ENCODE measurements at places on chromosomes 1 and 21.

DNA sequence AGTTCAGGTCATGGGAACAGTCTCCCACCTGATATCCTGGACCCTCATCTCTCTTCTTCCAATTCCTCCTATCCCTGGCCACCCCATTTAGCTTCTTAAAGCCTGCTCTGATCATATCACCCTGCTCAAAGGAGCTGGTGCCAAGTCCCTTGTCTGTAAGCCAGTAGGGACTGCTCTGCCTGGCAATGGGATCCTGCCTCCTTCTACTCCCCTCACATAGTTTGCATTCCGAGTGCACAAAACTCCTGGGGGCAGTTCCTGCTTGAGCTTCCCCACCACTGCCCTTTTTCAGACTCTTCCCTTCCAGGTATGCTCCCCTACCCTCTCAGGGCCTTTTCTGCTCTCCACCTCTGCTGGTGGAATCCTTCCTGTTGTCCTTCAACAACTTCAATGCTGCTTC, 48.1 kb downstream of the NGF start:
- peak; percentile 50 for DNase-seq

DNA sequence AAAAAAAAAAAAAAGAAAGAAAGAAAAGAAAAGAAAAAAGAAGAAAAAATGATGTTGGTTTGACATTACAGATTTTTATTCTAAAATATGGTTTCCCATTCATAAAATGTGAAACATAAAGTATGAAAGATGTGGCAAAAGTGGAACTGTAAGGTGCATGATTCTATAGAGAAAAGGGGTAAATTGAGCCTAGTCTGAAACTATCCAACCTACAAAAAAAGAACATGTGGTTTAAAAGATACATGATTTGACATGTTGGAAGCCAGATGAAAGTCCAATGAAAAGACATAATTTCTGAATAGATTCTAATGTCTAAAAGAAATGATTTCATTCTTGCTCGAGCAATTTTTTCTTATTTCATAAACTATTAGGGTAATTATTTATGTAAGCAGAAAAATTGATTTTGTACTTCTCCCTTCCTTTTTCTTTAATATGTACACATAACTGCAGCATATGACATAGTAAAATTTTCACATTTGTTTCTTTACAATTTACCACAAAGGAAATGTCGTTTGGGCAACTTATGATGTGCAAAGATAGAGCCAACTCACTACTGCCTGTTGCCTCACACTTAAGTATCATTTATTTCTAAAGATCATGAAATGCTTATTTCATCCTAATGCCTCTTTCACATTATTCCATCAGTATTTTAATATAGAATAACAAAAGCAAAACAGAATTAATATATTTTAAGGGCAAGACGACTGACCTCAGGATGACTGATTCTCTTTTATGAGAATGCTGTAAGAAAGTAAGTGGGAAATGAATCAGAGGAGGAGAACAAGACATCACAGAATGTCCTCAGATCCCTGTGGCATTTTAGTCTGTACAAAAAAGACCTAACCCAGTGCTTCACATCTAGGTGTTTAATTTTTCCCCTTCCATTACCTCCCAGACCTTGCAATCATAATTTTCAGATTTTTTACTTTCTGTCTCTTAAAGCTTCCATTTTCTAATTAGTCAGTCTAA, 165.8 kb upstream of the HMCN1 start:
- no peak for DNase-seq

DNA sequence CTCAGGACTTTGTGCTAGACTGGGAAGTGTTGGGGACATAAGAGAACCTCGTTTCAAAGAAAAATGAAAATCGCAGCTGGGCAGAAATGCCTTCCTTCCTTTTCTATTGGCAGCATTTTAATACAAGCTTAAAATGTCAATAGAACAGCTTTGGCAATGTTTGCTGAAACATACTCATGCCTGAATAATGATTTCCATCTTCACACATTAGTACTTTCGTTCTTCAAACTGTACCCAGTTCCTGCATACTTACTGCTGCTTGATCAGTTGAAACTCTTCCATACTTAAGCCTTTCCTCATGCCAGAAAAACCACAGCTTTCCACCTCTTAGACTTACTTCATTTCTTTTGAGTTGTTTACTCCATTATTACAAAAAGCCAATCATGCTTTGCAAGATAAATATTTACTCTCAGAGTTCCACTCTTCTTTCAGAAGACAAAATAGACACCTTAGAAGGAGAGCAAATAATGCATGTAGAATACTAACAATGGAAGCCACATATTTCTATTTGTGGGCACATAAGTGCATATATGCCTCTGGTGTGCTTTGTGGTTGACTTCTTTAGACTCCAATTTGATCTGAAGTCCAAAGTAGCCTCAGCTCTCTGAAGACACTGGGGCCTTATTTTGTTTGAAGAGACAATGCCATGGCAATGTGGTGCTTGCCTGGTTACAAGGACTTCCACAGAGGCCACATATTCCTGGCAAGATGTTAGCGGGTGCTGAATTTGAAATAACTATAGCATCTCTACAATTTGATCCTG, 22.7 kb upstream of the CD55 start:
- DNase-seq, result no peak

DNA sequence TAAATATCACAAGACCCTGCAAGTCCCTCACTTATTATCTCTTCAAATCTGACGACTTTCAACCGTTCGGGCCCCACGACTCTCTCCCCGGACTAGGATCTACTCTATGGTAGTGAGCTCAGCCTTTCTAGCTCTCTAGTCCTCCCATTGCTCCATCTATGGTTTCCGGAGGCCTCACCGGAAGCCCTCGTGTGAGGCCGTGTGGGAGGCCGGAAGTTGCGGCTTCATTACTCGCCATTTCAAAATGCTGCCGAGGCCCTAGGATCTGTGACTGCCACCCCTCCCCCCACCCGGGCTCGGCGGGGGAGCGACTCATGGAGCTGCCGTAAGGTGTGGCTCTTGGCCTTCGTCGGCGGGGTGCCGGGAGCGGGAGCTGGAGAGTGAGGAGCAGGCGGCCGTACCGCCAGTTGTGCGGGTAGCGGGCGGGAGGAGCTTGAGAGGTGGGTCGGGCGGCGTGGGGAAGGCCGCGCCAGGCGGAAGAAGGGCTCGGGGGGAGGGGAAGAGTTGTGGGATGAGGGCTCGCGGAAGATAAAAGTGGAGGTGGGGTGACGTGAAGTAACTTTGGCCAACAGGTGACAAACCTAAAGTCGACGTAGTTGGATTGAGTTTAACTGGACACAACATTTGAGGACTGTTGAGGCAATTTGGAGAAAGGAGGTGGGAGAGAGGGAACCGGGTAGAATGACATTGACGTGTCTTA, at the start of gene MDM4:
MDM4 (plus strand) TSS at position 227 of the 700 bp plus-strand sequence. CDS start 9,113 bp downstream, outside the sequence.
- DNase-seq, result peak; percentile 98

DNA sequence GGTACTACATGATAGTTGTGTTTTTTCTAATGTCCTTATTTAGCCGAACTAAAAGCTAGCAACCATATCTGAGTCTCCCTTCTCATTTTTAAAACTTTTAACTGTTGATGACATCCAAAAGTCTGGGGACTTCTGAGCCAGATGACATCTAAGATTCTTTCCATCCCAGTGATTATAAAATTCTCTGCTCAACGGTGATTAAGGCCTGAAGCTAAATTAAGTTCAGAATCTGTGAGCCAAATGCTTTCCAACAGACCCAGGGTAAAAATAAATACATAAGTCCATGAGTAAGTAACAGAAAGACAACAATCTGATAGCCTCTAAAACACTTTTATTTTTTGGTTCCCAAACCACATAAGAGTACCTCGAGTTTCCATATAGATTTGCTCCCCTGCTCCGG, 13.1 kb upstream of the PTP4A2 start:
- no peak for DNase-seq

DNA sequence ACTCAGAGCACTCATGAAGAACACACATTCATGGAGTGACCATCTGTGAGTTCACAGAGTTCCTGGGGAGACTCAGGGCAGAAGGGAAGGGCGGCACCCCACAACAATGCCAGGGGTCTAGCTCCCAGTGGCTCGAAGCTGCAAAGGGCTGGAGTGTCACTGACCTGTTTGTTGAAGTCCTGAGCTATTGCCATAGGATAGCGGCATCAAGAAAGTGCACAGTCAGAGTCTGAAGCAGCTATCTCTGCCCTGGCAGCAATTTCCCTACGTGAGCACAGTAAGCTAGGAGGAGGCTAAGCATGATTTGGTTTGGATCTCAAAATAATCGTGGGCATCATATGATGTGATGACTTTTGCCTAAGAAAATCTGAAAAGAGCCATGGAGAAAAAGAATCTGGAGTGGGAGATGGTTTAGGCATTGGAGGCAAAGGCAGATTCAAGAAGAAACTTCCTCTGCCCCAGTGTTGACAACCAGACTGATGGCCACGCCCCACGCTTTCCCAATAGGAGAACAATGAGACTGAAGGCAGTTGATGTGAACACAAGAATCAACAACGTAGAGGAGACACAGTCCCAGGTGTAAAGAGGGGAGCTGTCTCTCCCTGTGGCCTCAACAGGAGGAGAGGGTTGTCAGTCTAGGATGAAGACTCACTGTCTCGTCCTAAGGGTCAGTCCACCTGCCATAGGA, 100.0 kb upstream of the SLC25A33 start:
- DNase-seq, result no peak

Data from endodermal cell (in vitro differentiated cells).